Coronary artery (tissue), 2 donors: ENCODE measurements at places on chromosomes 4 and X.

DNA sequence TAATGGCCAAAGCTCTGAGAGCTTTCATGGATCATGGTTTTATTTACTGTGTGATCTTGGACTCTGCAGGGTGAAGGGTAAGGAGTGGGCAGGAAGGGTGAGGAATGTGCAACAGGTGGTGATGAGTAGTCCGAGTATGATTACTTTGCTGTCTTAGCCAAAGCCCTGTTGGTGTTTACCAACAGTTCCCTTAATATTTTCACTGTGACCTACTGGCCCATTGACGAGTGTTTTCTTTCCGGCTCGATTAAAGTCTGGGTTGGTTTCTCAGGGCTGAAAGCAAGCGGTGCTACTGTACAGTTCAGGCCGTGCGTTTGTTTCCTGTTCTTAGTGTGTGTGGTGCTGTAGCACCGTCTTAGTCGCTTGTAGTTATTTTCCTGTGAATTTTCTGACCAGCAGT is 2.6 kb downstream of the ARHGAP24 start:
- no peak for DNase-seq

DNA sequence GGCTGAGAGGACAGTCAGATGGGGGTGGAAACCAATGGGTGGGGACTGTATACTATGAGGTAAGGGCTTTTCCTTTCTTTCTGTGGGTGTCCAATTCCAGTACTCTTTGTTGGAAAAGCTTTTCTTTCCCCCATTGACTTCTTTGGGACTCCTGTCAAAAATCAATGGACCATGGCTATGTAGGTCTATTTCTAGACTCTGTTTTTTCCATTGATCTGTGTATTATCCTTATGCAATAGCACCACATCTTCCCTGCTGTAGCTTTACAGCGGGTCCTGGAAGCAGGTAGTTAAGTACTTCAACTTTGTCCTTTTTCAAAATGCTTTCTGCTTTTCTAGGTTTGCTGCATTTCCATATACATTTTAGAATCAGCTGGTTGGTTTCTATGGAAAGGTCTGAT is 11.8 kb upstream of the CPLX1 start:
- DNase-seq = no peak

DNA sequence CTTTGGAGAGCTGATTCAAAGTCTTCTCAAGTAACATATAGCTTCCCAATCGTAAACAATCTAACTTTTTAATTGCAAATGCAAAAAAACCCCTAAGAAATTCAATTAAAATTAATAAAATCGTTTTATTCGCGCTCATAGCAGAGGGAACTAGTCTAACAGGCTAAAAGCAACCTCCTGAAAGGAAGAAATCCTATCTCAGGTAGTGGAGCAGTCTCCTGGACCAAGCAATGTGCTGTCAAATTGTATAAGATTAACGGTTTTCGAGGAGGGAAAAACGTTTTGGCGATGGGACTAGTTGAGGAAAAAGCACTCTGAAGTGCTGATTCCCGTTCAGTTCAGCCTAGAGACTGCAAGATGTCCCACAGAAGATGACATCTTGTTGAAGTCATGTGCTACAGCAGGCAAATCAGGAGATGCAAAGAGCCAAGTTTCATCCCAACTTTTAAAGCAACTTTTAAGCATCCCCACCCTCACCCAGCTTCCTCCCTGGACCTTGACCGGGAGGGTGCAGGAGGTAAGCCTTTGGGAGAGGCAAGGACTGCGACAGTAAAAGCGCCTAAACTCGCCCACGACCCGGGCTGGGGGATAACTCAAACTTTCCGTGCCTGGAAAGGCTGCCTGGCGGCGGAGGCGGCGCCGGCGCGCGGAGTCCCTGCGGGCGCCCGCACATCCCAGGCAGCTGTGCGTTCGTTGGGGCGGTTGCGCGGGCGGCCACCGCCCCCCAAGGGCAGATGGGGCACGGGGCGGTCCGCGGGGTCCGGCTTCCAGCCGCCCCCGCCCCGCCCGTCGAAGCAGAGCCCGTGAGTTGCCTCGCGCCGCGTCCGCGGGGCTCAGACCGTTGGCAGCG is 784 bp downstream of the MAP7D3 start:
- DNase-seq = no peak

GRCh38 chr4:159422019-159422418 is 319.1 kb downstream of the RAPGEF2 start:
- DNase-seq = no peak

DNA sequence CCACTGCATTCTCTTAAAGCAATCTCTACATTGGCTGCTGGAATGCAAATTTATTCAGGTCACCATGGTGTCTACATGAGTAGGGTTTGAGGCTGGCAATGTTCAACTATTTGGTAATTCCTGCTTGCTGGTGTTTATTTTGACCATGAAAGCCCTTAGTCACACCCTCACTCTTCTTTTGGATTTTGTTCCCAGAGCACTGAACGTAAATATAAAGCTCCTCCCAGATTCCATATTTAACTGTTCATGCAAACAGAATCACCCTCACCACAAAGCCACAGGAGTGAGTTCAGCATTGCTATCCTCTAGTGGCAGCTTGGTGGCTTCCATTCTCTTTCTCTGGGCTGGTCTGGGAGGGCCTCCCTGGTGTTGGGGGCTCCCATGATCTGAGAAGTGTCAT is 82.8 kb downstream of the LNX1 start:
- no peak for DNase-seq
